ENCODE measurements at places on chromosomes 6 and 20. TPM values are rescaled to one million over a fixed set of nuclear protein-coding genes. Genes with fewer than 3 reads are reported as not detected.

The BLCAP gene
- 91.2 TPM for total RNA-seq

The FHL5 gene
- not detected for total RNA-seq

The CLVS2 gene
- total RNA-seq: not detected

DNA sequence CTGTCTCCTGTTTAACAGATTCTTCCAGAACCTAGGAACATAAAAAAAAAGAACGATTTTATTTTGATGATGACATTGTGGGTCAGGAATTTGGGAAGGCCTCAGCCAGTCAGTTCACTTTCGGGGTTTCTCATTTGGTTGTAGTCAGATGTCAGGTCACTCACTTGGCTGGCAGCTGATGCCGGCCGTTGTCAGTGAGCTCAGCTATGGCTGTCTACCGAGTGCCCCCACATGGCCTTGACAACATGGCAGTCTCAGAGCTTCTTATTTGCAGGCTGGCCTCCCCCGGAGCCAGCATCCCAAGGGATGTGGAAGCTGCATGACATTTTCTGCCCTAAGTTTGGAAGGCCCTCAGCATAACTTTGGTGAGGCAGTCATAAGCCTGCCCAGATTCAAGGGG is 11.5 kb downstream of the RNF217 start:
- DNase-seq: no peak

GRCh38 chr6:133540361-133540760 is 299.2 kb downstream of the EYA4 start:
- no peak for DNase-seq

- no peak for DNase-seq
Measured at GRCh38 chr6:27624694-27625262, 151.9 kb upstream of the ZNF184 start.

- no peak for DNase-seq
Measured at GRCh38 chr20:1555952-1556351, 1.6 kb downstream of the SIRPD start.
